NCI-H2107 (cell line): ENCODE measurements at places on chromosomes 7 and 10.

DNA sequence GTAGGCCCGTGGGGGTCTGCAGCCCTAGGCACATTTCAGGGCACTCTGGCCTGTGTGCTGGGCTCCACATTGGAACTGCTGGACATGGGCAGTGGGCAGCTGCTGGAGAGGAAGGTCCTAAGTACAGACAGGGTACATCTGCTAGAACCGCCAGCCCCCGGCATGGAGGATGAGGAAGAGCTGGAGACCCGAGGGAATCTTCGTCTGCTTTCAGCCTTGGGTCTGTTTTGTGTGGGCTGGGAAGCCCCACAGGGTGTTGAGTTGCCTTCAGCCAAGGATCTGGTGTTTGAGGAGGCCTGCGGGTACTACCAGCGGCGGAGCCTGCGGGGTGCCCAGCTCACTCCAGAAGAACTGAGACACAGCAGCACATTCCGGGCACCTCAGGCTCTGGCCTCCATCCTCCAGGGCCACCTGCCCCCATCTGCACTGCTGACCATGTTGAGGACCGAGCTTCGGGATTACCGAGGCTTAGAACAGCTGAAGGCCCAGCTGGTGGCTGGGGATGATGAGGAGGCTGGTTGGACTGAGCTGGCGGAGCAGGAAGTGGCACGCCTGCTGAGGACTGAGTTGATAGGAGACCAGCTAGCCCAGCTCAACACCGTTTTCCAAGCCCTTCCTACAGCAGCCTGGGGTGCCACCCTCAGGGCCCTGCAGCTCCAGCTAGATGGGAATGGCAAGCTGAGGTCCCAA lies 1.4 kb downstream of the HPS6 start:
- no peak for DNase-seq

DNA sequence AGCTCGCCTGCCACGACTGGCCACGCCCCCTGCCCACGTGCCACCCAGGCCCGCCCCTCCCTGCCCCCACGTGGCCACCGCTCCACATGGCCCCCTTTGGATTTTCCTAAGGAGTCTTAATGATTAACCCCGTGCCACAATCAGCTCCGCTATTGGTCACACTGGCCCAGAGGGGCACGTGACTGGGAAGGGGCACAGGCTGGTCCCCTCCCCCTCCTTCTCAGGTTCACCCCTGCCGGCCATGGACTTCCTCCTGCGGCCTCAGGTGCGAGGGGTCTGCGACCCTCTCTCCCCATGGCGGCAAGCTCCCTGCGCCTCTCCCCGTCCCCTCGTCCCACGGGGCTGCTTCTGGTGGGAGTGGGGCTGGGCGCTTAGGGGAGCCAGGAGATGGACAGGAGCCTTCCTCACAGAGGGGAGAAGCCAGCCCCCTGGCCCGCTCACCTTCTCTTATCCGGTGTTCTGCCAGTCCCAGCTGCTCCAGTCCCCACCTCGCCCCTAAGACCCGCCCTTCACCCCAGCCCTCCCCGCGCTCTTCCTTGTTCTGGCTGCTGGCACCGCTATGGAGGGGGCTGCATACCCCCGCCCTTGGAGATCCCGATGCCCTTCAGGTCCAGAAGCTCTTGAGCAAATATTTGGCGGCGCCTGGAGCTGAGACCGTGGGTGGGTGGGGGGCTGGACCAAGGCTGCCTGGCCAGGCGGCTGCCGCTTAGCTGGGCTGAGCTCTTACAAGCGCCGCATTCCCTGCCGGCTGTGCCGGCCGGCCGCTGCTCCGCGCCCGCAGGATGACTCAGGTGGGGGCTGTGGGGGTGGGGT lies 3.2 kb downstream of the SLC4A2 start:
- no peak for DNase-seq

GRCh38 chr7:12178317-12178716 lies 32.8 kb upstream of the TMEM106B start:
- no peak for DNase-seq

GRCh38 chr7:157337316-157338149 lies 729 bp downstream of the DNAJB6 start:
- no peak for DNase-seq

- no peak for DNase-seq
Measured at GRCh38 chr7:4861673-4862072, at the start of gene PAPOLB. Gene PAPOLB, minus strand, starts transcription at chr7:4862030. Its CDS starts 220 bp downstream, at chr7:4861810.

DNA sequence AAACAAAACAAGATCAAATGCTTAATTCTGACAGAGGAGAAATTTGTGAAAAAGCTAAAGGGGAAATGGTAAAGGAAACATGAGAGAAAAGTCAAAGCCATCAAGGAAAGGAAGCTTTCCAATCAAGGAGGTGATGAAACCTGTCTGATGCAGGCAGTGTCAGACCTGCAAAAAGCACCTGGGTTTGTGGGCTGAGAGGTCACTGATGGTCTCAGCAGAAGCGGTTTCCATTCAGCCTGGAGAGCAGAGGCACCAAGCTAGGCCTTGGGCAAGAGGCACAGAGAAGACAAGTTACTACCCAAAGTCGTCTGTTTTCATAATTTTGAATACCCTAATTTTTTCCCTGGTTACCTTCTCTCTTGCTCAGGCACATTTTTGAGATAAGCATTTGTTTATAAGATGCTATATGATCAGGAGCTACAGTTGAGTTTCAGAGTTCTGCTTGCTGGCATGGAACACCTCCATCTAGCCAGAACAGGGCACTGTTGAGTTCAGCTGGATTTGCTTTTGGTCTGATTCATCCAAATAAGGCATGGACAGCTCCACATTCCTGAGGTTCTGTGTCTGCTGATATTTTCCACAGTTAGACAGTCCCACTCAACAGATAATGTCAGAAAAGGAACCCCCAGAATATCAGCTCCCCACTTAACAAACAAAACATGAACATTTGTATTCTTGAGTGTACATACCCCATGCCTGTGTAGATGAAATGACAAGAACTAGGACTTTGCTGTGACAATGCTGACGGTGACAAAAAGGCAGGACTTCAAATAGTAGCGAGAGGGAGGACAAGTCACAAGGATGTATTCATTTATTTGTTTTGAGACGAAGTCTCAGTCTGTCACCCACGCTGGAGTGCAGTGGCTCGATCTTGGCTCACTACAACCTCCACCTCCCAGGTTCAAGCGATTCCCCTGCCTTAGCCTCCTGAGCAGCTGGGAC lies 4.9 kb upstream of the PPIA start:
- no peak for DNase-seq

- DNase-seq: no peak
Measured at GRCh38 chr10:79559726-79560125, 481 bp downstream of the SFTPA2 start.

DNA sequence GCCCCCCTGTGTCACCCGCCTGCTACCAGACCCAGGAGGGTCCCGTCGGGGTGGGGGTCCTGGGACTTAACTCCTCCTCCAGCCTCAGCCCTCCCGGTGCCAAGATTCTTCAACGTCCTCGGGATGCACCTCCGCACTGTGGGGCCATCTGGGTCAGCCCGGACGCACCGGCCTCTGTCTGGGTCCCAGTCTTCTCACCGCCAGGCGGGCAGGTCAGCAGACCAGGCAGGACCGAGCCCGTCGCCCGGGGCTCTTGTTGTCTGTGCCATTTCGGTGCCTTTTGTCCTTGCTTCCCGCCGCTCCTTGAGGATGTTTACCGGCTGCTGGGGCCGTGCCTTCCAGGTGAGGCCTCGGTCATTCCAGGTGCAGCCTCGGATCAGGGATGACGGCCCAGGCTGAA lies 32.1 kb upstream of the PSMG3 start:
- no peak for DNase-seq

DNA sequence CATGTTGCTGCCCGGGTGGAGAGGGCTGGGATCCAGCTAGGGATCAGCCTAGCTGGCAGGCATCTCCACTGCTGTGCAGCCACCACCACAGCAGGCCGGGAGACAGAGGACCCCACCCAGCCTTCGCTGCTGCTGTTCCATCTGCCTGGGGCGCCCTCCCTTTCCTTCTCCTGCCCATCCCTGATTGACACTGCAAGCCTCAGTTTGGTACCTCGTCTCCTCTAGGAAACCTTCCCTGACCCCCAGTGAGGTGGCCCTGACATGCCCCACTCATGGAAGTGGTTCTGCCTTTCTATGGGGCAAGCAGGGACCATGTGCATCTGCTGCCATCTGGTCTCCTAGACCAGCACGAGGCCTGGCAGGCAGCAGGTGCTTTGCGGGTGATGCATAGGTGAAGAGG lies 30.4 kb upstream of the DPYSL4 start:
- no peak for DNase-seq

- no peak for DNase-seq
Measured at GRCh38 chr10:99528494-99529441, 4.0 kb upstream of the NKX2-3 start.

- no peak for DNase-seq
Measured at GRCh38 chr7:14432924-14433323, 443.5 kb upstream of the ETV1 start.

DNA sequence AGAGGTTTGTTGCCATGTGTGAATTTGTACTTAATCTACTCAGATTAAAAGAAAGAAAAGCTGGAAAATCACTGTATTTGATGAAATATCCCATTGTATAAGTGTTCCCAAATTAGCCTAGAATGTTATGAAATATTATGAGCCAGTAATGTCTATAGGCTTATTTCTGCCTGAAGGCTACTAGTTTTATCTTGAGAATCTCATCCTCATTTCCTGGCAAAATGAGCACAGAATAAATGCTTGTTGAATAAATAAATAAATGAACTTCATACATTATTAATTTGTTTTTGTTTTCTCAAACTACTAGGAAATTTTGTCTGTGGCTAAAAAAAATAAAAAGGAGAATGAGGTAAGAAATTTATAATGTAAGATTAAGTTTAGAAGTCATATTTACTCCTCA lies 25.5 kb downstream of the HELLS start:
- DNase-seq: no peak

- DNase-seq: no peak
Measured at GRCh38 chr7:2732959-2733584, 45.1 kb downstream of the AMZ1 start.

DNA sequence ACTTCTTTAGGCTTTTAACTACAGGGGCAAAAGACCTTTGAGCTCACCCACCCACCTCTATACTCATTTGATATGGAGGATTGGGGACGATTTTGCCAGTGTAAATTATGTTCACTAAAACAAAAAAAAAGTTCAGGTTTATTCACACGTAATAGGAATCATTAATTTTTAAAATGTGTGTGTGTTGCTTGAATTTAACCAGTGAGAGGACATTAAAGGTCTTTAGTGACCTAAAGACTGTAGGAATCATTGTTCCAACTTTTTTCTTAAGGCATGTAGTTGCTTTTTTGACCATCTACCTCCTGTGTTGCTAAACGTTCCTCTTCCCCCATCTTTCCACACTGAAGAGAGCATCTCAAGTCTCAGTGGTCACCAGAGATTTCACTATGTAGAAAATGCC lies 1.1 kb downstream of the SSBP1 start:
- DNase-seq: no peak

DNA sequence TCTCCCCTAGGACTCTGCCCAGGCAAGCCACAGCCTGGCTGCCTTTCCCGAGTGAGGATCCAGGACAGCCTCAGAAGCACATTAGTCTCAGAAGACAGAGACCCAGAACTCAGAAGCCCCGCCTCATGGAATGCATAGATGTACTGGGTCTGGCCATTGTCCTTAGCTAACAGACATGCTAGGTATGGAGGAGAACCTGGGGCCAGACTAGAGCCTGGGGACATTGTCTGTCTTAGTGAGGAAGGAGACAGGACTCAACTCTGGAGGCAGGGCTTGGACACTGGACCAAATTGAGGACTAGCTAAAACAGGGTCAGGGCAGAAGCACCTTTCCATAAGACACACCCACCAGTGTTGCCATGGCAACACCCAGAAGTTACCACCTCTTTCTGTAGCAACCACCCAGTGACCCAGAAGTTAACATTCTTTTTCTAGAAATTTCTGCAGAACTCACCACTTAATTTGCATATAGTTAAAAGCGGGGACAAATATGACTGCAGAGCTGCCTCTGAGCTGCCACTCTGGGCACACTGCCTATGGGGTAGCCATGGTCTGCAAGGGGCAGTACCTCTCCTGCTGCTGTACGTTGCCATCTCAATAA lies 27.5 kb downstream of the TLX1 start:
- no peak for DNase-seq

GRCh38 chr10:85624511-85624910 lies 742.1 kb downstream of the GRID1 start:
- no peak for DNase-seq

DNA sequence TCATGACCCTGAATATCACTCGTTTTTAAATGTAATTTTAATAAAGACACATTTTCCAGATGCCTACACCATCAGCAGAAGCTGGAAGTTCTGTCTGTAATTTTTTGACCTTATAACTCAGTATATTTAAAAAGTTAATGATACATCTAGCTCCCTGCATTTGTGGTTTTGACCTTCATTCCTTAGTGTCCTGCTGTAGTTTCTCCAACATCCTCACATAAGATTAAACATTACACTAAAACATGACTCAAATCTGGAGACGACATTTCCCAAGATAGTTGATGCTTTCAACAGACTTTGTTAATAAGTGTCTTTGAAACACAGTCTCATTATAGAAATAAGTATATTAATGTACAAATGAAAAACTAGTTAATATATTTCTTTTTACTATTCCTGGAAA lies 363.1 kb downstream of the POM121L12 start:
- DNase-seq: no peak

DNA sequence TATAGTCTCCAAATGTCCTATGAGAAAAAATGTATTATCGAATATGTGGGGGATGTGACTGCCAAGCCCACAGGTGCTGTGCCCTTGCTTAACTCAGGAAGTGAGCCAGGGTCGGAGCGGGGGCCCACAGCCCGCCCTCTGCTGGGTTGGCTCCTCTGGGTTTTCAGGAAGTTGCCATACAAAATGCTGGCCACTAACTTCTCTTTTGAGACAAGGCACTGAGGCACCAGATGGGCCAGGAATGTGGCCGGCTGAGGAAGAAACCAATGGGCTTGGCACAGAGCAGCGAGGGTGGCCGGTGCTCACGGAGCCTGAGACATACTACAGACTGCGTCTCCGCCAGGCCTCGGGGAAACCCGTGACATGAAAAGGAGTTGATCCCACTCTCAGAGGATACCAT lies 58.9 kb downstream of the FAM53B start:
- DNase-seq: no peak

DNA sequence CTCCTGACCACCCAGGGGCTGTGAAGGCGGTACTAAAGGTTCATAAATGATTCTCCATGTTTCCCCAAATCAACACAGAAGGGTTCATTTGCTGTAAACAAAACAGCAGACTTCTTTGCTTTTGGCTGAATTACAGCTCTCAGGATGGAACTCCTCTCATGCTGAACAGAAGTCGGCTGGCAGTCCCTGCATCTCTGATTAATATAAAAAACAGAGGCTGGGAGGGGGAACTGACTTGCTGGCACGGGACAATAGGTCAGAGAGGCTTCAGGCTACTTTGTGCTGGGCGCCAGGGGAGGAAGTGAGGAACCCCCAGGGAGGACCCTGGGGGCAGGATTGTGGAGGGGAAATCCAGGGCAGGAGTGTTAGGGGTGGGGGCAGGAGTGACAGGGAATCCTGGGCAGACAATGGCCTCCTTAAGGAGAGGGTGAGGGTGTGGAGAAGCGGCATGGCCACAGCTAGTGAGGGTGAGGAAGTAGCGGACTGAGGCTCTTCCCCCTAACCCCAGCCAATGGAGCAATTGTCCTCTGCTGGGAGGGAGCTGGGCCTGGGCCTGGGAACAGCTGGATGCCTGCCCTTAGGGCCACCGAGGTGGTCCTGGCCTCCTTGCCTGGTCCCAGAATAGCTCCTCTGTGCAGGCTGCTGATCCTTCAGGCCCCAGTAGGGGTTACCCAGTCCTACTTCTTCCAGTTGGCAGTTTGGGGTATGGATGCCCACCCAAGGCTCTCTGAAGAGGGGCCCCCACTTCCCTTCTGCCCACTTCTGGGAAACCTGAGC lies 9.2 kb upstream of the SFRP5 start:
- DNase-seq: no peak
